Activated T-helper 17 cell treated with anti-CD3 and anti-CD28 coated beads, Interleukin-2, amount 50 U/mL, for 72 hours (primary cell): ENCODE measurements at places on chromosomes 2 and 18. TPM values are rescaled to one million over a fixed set of nuclear protein-coding genes. Genes with fewer than 3 reads are reported as not detected.

Gene DYNAP
- total RNA-seq = not detected

Gene TEX44
- total RNA-seq = not detected

Gene TNFAIP6
- not detected for total RNA-seq

- ATAC-seq = no peak
These were observed 116.4 kb downstream of the CHN1 start for GRCh38 chr2:174888646-174889271.

GRCh38 chr2:178238154-178238521, 43.8 kb downstream of the OSBPL6 start:
- ATAC-seq = no peak

- ATAC-seq = no peak
These were observed 432.4 kb downstream of the FBXO15 start for GRCh38 chr18:73715210-73715670.

DNA sequence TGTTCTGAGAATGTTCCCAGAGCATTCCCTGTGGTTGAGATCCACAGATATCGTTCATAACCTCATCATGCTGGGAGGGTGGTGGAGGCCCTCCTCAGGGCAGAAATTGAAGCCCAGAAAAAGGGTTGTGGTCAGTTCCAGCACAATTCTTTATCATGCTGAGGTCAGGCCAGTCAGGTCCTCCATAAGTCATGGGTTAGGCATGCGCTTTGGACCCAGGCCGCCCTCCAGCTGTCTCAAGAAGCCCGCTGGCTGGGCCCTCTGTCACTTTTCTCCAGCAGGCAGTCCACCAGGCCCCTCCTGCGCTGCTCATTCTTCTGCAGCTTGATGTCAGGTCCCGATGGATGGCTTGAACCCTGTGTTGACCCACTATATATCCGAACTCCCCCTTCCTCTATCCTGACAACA, 151.1 kb upstream of the NT5C1B start:
- no peak for ATAC-seq

DNA sequence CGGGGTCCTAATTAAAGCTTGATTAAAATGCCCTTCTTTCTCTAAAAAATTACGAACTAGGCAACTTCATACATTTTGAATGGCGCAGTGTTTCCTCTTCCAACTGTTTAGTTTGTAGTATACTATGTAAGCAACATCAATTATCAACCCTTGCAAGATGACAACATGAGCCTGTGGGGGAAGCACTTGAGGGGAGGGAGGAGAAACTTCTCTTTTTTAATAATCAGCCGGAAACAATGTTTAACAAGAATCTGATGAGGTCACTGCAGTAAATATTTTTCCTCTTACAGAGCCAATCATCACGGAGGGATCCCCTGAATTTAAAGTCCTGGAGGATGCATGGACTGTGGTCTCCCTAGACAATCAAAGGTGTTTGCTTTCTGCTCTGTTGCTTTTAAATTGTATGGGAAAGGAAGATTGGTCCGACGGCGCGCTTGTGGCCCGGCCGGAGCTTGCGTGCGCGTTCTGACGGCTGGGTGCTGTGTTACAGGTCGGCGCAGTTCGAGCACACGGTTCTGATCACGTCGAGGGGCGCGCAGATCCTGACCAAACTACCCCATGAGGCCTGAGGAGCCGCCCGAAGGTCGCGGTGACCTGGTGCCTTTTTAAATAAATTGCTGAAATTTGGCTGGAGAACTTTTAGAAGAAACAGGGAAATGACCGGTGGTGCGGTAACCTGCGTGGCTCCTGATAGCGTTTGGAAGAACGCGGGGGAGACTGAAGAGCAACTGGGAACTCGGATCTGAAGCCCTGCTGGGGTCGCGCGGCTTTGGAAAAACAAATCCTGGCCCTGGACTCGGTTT, 5.3 kb upstream of the DLX1 start:
- ATAC-seq = no peak

- ATAC-seq = no peak
These were observed 1.6 kb downstream of the TSHZ1 start for GRCh38 chr18:75211953-75212750.

- ATAC-seq = no peak
These were observed 254.5 kb upstream of the EPAS1 start for GRCh38 chr2:46042711-46043110.

DNA sequence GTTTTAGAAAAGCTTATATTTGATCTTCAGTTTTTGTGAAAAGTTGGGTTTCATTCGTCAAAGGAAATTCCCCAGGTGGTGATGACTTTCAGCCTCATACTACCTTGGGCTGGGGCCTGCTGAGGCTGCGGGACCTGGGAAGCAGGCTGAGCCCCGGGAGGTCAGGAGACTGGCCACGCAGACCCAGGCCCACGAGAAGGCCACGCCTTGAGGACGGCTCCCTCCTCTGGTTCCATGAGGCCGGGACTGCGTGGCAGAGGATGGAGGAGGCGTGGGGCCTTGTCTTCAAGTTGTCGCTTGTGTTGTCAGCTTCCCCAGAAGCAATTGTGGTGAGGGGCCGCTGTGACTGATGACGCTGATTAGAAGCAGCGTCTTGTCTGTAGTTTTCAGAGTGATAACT, 11.8 kb downstream of the CNDP2 start:
- ATAC-seq = no peak

DNA sequence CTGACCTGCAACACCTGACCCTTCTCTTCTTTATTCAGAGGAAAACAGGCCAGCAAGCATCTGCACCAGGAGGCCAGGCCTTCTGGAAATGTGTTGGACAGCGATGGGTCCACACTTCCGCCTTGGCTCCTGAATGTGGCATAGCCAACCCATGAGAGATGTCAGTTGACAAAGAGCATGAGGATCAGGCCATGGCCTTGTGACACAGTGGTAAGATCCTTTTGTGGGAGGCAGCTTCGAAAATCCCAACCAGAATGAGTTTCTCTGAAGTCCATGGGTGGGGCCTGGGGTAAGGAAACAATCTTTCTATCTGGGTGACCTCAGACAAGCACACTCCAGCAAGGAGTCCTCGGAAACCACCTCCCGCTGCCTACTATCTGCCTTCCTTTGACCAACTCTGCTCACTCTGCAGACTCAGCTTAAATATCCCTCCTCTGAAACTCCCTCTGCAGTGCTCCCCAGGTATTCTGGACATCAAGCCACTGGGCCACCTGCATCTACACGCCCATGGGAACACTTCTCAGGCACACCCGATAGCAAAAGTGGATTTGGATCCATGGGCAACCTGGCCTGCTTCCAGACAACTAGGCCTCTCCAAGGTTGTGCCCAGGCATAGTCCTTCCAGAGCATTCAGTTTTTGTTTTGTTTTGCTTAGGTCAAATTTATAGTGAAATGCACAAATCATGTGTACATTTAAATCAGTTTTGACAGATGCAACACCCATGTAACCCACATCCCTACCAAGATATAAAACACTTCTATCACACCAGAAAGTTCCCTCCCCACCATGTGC, 3.6 kb upstream of the SH2D6 start:
- ATAC-seq = no peak
